Activated T-helper 17 cell treated with anti-CD3 and anti-CD28 coated beads, Interleukin-2, amount 50 U/mL, for 72 hours (primary cell): ENCODE measurements at places on chromosomes 3 and 15.

- no peaks in the 10 kb centered on the region for H3K27me3 ChIP-seq
- H3K4me3 ChIP-seq: peak overlapping the region; percentile 8
- peaks cover 18% of the 10 kb centered on the region for H3K4me1 ChIP-seq
- H3K36me3 ChIP-seq: no peaks in the 10 kb centered on the region
- ATAC-seq: peak; percentile 14
Observed at GRCh38 chr3:39050029-39050428, 1.7 kb downstream of the SCN11A start.

DNA sequence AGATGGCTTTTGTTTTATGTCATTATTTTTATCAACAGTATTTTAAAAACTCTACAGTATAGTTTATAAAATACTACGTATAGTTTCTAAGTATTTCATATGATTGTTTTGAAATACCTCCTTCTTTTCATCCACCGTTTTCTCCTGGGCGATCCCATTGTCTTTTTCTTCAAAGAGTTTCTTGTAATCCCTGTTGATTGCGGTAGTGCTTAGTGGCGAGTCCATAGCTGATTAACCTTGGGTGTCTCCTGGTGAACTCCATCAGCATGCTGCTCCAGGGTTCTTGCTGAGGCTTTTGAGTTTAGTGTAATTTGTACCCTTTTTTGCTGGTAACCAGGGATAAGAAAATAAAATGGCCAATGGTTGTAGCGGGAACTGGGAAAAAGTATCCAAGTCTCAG is 3.6 kb downstream of the PIAS1 start:
- no peak for ATAC-seq
- H3K27ac ChIP-seq: no peak overlapping the region
- peak overlapping the region; percentile 90 for H3K4me3 ChIP-seq
- peaks cover 2% of the 10 kb centered on the region for H3K27me3 ChIP-seq
- H3K36me3 ChIP-seq: peaks cover 27% of the 10 kb centered on the region
- peaks cover 36% of the 10 kb centered on the region for H3K4me1 ChIP-seq

GRCh38 chr3:118146658-118147375 is 887.8 kb downstream of the IGSF11 start:
- no peak for ATAC-seq
- no peak overlapping the region for H3K27ac ChIP-seq
- no peaks in the 10 kb centered on the region for H3K4me1 ChIP-seq
- no peak overlapping the region for H3K4me3 ChIP-seq

DNA sequence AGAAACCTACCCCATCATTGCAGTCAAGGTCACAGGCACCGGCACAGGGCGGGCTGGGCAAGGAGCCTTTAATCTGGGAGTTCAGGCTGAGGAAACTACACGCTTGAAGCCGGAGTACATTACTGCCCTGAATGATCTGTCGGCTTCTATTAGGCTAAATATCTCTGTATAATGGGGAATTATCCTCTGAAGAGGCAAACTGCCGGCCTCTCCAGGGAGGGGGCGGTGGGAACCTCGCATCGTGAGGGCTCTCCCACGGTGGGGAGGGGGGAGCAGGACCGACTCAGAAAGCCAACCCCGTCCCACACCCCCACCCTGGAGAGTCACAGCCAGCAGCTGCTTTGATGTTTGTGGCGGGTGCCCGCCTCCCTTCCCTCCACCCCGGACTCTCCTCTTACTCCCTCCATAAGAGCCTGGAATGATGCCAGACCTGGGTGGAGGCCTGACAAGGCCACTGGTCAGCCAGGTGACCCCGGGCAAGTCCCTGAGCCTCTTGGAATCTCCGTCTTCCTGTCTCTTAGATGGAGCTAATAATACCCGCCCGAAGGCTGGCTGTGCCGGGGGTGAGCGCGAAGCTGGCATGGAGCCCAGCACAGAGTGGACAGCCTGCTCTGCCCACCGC is 63.4 kb upstream of the LINGO1 start:
- H3K27me3 ChIP-seq: peaks cover 29% of the 10 kb centered on the region
- no peak overlapping the region for H3K4me3 ChIP-seq
- H3K4me1 ChIP-seq: no peaks in the 10 kb centered on the region
- H3K27ac ChIP-seq: no peak overlapping the region

DNA sequence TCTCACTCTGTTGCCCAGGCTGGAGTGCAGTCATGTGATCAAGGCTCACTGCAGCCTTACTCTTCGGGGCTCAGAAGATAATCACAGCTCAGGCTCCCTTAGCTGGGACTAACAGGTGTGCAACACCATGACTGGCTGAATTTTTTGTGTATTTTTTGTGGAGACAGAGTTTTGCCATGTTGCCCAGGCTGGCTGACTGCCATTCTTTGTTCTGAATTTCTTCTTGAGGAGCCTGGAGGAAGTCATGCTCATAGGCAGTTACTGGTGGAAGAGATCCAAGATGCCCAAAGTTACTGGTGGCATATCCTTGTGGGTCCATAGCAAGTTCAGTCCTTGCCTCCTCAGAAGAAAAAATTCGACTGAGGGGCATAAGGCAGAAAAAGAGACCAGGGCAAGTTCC is 16.6 kb upstream of the UBP1 start:
- H3K36me3 ChIP-seq: no peaks in the 10 kb centered on the region
- ATAC-seq: no peak
- H3K4me3 ChIP-seq: no peak overlapping the region

DNA sequence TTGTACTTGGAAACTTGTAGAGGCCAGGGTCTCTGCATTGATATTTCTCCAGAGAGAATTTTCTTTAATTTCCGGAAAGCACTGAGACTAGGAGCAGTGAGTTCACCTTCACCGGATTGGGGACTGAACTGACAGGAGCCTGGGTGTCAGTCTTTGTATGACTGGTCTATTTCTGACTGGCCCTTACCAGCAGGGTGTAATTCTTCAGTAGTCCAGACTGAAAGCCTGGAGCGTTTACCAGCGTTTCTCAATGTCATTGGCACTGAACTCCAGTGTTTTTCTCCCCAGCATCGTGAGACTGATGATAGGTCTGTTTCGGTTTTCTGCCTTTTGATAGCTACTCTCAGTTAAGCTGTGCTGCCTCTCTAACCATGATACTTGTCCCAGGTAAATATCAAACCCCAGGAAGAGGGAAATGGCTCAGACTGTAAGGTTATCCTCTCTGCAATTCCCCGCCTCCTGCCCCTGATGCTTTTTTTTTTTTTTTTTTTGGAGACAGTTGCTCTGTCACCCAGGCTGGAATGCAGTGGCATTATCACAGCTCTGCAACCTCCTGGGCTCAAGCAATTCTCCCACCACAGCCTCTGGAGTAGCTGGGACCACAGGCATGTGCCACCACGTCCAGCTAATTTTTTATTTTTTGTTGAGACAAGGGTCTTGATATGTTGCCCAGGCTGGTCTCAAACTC is 103.6 kb downstream of the CACNA2D3 start:
- no peak overlapping the region for H3K27ac ChIP-seq
- no peaks in the 10 kb centered on the region for H3K4me1 ChIP-seq
- H3K27me3 ChIP-seq: peaks cover 4% of the 10 kb centered on the region
- no peak for ATAC-seq
- no peak overlapping the region for H3K4me3 ChIP-seq

DNA sequence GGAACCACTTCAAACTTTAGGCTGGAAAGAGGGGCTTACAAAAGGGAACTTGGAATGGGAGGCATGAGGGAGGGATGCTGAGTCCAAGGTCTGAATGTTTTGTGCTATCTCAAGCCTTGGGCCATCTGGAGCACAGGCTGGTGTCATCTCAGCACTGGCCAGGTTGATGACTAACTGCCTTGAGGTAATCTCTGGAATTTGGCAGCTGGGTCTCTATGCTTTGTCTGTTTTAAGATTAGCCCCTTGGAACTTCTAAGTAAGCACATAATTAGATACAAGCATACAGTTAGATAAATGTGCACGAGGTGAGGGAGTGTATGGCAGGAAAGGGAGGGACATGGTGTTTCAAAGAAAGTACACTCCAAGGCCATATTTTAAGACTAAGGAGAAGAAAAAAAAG is 252.4 kb upstream of the CCDC54 start:
- H3K27ac ChIP-seq: no peak overlapping the region
- H3K36me3 ChIP-seq: no peaks in the 10 kb centered on the region
- H3K27me3 ChIP-seq: peaks cover 6% of the 10 kb centered on the region
- no peak overlapping the region for H3K4me3 ChIP-seq
- H3K4me1 ChIP-seq: no peaks in the 10 kb centered on the region
- no peak for ATAC-seq

- peak overlapping the region; percentile 67 for H3K4me3 ChIP-seq
- ATAC-seq: no peak
Observed at GRCh38 chr15:71114066-71114680, 1.1 kb upstream of the THSD4 start.

GRCh38 chr3:65484964-65485363 is 553.8 kb downstream of the MAGI1 start:
- no peaks in the 10 kb centered on the region for H3K4me1 ChIP-seq
- no peaks in the 10 kb centered on the region for H3K36me3 ChIP-seq
- no peak overlapping the region for H3K4me3 ChIP-seq
- H3K27ac ChIP-seq: no peak overlapping the region
- no peaks in the 10 kb centered on the region for H3K27me3 ChIP-seq
- no peak for ATAC-seq

GRCh38 chr3:48634661-48635221 is 520 bp downstream of the SLC26A6 start:
- H3K27me3 ChIP-seq: no peaks in the 10 kb centered on the region
- H3K27ac ChIP-seq: peak overlapping the region; percentile 38
- H3K4me1 ChIP-seq: peaks cover 8% of the 10 kb centered on the region
- peaks cover 17% of the 10 kb centered on the region for H3K36me3 ChIP-seq
- peak overlapping the region; percentile 77 for H3K4me3 ChIP-seq
- ATAC-seq: peak; percentile 13

DNA sequence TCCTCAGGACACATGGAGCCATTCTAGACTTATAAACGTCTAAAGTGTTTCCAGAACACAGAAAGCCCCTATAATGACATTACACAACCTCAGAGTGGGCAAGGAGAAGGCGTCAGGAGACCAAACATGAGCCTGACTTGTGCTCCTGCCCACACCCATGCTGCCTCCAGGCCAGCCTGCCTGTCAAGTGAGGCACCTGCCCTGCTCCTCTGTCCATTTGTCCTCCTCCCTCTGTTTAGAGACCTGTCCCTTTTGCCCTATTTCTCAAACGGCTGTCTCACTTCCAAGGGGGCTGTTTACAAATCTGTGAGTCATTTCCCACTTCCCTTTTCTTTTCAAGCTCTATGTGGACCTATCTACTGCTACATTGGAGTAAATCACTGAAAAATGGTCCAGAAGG is 21.0 kb downstream of the ZDHHC3 start:
- no peak overlapping the region for H3K4me3 ChIP-seq
- peaks cover 22% of the 10 kb centered on the region for H3K4me1 ChIP-seq
- no peaks in the 10 kb centered on the region for H3K27me3 ChIP-seq
- no peak for ATAC-seq

DNA sequence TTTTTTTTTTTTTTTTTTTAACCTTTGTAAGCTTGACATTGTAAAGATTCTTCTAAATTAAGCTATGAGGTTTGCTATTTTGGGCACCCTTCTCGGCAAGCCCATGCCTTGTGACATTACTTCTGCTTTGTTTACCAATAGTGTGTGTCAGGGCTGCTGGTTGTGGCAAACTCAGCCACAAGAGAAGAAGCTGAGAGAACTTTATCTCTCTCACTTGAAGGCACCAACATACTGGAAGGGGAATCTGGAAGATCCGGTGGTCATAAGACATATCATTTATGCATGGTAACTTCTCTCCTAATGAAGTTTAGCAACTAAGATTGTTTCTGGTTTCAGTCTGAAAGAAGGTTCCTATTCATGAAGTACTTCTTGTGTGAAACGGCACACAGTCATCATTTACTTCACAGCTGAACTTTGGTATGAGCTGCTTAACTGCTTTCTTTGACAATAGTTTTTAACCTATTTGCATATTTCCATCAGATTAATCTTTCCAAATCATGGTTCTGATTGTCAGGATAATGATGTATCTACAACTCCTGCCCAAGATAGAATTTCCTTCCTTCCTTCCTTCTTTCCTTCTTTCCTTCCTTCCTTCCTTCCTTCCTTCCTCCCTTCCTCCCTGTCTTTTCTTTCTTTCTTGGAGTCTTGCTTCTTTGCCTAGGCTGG is 189.3 kb downstream of the NFKBIZ start:
- no peaks in the 10 kb centered on the region for H3K27me3 ChIP-seq
- no peak for ATAC-seq
- H3K27ac ChIP-seq: no peak overlapping the region
- no peak overlapping the region for H3K4me3 ChIP-seq
- no peaks in the 10 kb centered on the region for H3K4me1 ChIP-seq

DNA sequence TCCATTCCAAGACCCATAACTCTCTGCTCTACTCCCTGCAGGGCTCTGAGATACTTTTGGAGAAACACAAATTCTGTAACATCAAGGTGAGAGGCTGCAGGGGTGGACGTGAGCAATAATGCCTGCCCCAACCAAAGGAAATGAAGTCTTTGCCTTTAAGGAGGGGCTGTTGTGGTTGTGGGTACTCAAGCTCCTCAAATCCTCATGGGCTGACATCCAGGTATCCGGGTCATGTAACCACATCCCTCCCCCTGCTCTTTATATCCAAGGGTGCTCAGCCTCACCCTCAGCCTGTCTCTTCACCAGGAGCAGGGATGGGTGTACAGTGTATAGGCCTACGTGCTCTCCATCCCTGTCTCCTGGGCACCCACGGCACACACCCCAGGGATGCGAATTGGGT is 32.3 kb downstream of the NOX5 start:
- H3K4me1 ChIP-seq: no peaks in the 10 kb centered on the region
- H3K27ac ChIP-seq: no peak overlapping the region
- no peak for ATAC-seq
- H3K27me3 ChIP-seq: peaks cover 11% of the 10 kb centered on the region
- no peak overlapping the region for H3K4me3 ChIP-seq
- no peaks in the 10 kb centered on the region for H3K36me3 ChIP-seq

GRCh38 chr15:39878406-39878785 is 41.7 kb downstream of the GPR176 start:
- H3K27me3 ChIP-seq: no peaks in the 10 kb centered on the region
- H3K27ac ChIP-seq: no peak overlapping the region
- H3K4me1 ChIP-seq: no peaks in the 10 kb centered on the region
- ATAC-seq: no peak
- no peak overlapping the region for H3K4me3 ChIP-seq

DNA sequence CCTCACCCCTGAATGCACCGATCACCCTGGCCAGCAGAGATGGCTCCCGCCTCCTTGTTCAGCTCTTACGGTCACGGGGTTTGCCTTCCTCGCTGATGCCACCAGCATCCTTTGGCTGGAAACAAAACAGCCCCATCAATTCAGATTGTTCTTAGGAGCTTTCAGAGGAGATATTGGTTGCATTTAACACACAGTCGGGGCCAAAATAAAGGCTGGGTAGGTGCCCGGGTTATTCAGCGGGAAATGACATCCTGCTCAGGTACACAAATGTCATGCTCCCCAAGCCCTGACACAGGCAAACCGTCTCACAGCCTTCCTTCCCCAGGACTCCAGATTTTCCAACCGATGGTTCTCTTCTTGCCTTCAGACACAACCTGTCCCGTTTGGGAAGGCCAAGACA is 62.4 kb upstream of the MEF2A start:
- H3K27ac ChIP-seq: no peak overlapping the region
- H3K27me3 ChIP-seq: peaks cover 9% of the 10 kb centered on the region
- no peaks in the 10 kb centered on the region for H3K4me1 ChIP-seq
- H3K4me3 ChIP-seq: no peak overlapping the region

DNA sequence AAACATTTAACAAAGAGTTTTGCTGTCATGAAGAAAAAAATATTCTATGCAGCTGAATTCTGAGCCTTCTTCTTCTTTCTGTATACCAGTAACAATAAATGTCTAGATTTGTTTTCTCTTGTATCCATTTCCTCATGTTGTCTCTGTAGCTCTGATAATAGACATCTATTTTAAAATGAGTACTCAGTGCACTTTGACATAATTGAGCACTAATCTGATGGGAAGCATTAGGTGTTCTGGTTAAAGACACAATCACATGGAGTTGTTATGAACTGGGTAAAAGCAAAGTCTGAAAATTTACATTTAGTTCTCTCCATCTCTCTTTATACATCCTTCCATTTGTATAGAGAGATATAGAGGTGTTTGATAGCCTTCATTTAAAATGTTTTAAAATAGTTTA is 230.0 kb downstream of the BCHE start:
- no peaks in the 10 kb centered on the region for H3K27me3 ChIP-seq
- no peak for ATAC-seq
- no peaks in the 10 kb centered on the region for H3K36me3 ChIP-seq
- H3K27ac ChIP-seq: no peak overlapping the region
- no peak overlapping the region for H3K4me3 ChIP-seq
